ENCODE measurements at places on chromosomes 7 and 10.

DNA sequence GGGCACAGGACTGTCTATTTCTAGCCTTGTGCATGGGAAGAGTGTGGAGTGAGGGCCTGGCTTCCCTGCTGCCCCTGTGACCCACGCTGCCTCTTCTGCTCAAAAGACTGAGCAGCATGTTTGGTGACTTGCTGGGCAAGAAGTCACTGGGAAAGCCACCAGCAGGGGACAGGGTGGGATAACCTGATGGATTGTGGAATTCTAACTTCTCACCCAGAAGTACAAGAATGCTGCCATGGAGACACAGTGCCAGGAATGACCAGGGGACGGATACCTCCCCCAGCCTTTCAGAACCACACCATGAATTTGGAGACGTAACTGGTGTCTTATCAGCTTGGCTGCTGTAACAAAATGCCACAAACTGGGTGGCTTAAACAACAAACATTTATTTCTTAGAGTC lies 28.4 kb downstream of the GALNTL5 start:
- DNase-seq = no peak

DNA sequence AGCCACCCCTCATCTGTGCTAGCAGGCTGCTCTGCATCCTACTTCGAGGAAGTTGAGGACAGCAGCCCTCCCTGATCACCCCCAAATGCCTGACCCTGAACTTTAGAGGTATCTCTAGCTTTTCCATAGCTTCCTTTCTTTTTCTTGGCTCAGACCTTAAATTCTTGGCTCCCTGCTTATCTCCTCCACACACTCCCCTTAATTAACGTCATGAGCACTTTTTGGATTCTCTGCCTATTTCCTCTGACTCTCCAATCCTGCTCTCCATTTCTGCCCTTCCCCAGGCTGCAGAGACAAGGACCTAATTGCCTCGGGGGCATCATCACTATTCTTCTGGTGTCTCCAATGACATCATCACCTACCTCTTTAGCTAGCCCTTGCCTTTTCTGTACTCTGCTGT lies 40.8 kb upstream of the SEC61G start:
- no peak for DNase-seq

- no peak for DNase-seq
Measured at GRCh38 chr10:130010653-130011052, 46.6 kb upstream of the EBF3 start.

DNA sequence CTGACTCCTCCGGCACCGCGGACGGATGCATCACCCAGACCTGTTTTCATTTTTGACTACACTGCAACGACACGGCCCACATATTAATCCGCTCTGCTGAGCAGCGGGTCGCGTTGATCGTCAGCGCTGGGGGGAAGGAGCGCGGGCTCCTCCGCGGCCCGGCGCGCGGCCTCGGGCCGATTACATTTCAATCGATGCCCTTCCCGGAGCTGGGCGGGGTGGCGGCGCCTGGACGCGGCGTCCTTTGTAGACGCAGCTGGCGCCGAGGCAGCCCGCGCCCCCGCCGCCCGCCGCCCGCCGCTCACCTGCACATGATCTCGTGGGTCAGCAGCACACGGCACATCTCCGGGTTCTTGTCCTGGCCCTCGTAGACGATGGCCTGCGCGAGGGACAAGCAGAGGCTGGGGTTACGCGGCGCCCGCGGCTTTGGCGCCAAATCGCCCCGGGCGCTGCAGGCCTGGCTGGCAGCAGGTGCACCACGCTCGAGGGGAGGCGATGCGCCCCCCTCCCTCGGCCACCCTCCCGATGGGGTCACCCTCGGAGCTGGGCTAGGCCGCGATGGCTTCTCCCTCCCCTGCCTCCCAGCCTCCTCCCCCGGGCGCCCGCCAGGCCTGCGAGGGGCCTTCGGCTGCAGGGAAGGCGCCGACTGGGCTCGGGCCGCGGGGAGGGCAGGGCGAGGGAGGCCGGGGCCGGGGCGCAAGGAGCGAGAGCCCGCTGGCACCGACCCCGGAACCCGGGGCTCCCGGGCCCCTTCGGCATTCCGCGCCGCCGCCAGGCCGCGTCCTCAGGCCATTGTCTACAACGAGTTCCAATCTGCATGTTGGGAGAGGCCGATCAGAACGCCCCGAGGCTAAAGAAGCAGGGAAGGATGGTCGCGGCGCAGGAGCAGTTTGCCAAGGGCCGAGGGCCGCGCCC lies 5.2 kb downstream of the EBF3 start:
- DNase-seq = no peak

DNA sequence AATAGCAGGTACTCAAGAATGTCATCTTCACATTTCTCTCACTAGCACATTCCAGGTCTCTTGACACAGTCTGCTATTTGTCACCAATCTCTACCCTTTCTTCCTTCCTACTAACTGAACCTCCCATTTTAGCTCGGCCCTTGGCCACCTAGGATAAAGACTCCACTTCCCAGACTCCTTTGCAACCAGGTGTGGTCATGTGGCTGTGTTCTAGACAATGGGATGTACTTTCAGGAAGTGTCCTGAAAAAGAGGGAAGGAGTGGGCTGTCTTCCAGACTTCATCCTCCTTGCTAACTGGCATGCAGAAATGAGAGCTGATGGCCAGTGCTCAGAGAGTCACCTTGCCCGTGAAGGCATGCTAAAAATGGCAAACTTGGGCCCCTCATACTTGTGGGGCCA lies 139.2 kb downstream of the AMPH start:
- DNase-seq = no peak

DNA sequence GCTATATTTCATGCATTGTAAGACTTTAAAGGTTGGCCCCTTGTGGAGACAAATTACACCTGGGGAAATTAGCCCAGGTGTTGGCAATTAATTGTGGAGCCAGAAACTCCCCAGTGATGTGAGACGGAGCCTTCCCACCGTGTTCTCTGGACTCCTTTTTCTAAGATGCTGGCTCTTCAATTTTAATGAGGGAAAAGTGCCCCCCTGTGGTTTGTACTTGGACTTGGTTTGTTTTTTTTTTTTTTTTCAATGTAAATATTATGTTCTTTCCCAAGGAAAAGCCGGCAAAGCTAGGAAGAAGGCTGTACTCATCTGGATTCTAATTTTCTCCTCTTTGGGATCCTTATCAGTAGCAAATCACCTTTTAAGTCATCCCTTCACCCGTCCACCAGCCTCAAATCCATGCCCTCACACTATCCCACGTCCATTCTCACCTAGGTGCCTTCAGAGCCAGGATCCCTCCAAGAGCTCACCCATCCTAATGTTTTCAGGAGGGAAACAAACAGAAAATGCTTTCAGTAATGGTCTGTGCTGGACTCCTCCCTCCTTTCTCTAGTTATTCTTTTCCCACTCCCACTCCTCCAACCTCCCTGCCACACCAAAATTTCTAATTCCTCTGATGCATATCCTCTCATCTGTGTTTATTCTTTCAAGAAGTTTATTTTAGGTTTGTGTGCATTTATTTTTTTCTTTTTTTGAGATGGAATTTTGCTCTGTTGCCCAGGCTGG lies 20.4 kb upstream of the ST8SIA6 start:
- DNase-seq = no peak

DNA sequence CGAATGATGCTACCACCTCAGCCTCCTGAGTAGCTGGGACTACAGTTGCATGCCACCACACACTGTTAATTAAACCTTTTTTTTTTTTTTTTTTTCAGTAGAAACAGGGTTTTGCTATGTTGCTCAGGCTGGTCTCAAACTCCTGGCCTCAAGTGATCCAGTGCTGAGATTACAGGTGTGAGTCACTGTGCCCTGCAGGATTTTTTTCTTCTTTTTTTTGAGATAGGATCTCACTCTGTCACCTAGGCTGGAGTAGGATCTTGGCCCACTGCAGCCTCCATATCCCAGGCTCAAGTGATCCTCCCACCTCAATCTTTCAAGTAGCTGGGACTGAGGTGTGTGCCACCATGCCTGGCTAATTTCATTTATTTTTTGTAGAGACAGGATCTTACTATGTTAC lies 6.4 kb downstream of the ACTA2 start:
- no peak for DNase-seq

DNA sequence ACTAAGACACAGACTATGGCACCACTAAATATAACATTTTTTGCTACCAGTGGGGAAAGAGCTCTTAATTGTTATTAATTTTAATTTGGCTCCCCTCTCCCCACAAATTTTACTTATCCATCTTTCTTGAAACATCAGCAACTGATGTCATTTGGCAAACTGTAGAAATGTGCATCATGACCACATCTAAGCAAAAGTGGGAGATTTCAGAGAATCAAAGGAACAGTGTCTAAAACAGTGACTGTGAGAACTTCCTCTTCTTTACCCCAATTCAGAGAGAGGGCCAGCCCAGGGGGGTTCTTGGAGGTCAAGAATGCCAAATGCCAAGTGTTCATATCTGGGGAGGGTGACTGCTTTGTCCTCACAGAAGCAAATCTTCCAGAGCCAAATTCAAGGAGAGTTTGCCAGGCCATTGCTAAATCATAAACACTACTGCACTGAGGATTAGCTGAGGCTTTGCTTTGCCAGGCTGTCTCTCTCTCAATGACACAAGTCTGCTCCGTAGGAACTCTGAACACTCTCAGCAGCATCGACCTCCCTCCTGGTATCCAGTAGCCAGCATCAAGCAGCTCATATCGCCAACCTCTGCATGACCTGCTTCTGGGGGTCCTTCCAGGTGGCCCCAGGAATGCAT lies 65.6 kb downstream of the ITIH5 start:
- no peak for DNase-seq

DNA sequence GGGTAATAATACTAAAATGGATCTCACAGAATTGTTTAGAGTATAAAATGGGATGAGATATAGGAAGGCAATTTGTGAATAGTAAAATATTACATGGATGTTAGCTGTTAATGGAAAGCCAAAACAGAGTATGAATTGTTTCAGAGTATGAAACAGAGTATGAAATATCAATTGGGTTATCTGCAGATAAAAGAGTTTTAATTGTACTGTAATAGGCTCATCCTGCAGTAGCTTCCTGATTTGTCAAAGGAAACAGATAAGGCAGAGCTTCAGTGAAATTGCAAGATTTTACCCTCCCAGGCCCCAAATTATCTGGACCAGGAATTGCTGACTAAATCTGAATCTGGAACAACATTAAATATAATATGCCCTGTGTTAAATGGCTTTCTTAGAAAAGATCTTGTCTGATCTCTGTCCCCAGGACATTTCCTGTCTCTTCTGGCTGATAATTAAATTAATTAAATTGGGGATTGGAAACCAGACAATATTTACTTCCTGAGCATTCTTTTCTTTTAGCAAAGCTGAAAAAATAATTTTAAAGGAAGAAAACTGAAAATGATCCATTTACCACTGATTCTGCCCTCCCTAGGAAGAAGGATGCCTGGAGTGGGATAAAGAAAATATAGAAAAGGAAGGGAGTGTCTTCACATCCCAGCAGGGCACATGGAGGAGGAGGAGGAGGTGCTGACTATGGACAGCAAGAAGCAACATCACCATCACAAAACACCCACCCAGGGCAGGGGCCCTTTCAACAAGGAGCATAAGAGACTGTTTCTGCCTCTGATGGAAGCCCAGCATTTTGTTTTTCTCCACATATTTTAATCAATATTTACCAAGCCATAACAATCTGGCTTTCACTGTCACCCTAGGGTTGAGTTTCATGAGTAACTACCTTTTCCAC lies 18.5 kb downstream of the PTN start:
- no peak for DNase-seq

- DNase-seq = no peak
Measured at GRCh38 chr10:112720178-112720577, 229.9 kb upstream of the TCF7L2 start.

GRCh38 chr10:70715853-70716795 lies 43.8 kb downstream of the ADAMTS14 start:
- DNase-seq = no peak

GRCh38 chr10:36679554-36679953 lies 445.8 kb upstream of the ANKRD30A start:
- no peak for DNase-seq

- DNase-seq = no peak
Measured at GRCh38 chr7:90210475-90210874, 1.1 kb upstream of the STEAP2 start.

GRCh38 chr10:59865101-59865500 lies 41.3 kb downstream of the CCDC6 start:
- DNase-seq = no peak

DNA sequence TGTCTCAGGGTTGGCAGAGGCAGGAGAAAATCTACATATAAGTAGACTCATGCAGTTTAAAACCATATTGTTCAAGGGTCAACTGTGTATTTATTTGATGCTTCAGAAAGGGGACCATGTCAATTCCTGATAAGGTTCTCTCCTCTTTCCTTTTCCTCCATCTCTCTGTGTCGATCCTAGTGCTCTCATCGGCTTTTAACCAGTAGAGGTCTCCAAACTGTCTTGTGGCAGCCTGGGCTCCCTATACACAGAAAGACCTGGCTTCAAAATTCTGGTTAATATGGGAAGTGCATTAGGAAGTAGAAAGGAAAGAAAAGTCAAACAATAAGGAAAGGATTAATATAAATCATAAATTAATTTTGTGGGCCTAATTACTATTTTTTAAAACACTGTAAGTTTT lies 304.4 kb upstream of the C7orf33 start:
- no peak for DNase-seq

DNA sequence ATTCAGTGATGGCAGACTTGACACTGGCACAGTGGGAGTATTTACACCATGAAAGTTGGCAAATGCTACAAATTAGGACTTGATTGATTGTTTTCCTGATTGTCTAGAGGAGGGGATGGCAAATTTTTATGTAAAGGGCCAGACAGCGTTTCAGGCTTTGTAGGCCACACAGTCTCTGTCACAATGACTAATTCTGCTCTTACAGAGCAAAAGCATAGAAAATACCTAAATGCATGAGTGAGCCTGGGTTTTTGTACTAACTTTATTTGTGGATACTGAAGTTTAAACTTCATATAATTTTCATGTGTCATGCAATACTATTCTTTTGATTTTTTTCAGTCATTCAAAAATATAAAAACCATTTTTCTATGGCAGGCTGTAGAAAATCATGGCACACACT lies 9.0 kb upstream of the ARMS2 start:
- no peak for DNase-seq

DNA sequence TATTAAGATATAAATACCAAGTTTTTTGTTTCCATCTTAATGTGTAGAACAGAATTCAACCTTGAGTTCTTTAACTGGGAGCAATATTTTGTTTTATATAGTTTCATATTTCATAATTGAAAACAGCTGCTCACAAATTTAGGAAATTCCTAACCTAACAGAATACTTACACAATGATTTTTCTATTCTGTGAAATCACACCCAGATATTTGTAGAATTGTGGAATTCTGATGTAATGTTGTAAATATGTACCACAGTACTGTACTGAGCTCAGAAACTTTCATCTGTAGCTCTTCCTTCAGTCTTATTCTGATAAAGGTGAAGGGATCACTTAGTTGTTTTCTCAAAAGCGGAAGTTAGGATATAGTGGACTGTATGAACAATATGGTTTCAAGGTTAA lies 143.4 kb upstream of the GLI3 start:
- DNase-seq = no peak
